ENCODE measurements at places on chromosomes 12 and 14.

DNA sequence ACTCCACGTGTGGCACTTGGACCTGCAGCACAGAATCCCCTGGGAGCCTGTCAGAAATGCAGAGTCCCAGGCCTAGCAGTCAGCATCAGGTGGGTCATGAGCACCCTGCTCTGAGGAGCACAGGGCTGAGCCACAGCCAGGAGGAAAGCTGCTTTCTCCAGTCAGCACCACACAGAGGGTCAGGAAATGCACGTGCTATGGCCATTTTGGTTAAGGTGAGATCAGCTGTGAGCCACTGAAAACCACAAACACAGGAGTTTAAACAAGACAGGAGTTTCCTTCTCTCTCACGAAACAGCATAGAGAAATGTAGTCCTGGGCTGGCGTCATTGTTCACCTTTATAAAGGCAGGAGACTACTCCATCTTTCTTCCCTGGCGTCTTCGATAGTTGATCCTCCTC lies 204.5 kb upstream of the SFSWAP start:
- no peak for DNase-seq

- no peak for DNase-seq
Measured at GRCh38 chr14:36424478-36425102, 95.4 kb downstream of the NKX2-1 start.

- DNase-seq = no peak
Measured at GRCh38 chr12:60191676-60192359, 596.0 kb downstream of the SLC16A7 start.

DNA sequence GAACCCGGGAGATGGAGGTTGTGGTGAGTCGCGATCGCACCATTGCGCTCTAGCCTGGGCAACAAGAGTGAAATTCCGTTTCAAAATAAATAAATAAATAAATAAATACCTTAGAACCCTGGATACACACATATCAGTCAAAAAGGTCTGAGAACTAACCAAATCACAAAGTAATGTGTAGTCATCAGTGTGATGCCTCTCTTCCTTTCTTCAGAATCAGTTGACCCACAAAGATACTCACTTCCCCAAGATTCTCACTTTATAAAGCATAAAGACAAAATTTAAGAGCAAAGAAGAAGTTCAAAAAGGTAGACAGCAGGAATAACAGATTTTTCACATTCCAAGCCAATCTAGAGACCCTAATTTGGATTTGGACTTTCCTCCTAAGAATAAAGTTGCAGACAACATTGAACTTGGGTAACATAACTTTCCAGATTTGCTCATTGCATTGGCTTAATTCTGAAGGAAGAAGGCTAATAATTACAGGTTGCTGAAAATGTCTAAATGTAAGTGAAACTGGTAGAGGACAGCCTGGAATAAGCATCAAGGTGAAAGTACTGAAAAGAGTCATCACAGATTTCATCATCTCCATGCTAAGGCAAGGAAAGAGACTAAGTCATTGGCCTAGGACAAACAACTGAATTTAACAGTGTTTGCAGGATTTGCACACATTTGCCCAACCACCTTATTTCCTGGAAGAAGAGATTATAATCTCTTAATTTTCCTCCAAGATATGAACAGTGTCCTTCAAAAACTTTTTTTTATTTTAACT lies 17.4 kb downstream of the TMED10 start:
- peak; percentile 13 for DNase-seq

DNA sequence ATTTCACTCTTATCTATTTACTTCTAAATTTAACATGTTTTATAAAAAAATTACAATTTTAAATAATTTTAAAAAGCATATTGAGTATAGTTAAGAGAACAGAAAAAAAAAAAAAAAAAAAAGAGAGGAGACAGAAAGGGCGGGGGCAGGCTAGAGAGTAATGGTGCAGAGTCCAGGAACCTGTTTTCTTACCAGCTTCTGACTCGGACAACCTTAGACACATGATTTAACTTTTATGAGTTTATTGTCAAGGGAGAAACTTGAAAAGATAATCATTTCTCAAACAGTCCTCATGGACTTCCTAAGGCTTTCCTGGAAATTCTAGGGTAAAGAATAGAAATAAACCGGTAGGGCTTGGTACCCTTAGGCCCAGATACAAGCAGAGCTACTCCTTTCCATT lies 84.3 kb downstream of the RPS6KA5 start:
- no peak for DNase-seq

DNA sequence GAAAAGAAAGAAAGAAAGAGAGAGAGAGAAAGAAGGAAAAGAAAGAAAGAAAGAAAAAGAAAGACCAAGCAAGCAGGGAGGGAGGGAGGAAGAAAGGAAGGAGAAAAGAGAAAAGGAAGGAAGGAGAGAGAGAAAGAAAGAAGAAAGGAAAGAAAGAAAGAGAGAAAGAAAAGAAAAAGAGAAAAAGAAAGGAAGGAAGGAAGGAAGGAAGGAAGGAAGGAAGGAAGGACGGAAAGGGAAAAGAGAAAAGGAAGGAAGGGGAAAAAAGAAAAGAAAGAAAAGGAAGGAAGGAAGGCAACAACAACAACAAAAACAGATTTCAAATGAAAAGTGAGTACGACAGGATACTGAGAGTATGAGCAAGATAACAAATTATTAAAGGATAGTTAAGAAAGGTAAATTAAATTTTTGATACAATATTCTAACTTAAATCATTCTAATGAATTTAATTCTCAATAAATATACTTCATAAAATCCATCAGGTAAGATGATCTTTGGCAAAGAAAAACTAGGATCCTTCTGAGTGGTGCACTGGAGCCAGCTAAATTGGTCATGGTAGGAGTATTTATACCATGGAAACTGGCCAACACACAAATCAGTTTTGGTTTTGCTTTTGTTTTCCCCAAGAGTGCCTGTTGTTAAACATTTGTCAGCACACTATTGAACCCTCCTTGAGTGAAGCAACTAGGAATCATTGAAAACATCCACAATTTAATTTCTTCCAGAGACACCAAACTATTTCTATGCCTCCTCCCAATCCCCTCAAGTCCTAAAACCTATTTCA lies 56.1 kb upstream of the DYRK2 start:
- no peak for DNase-seq

DNA sequence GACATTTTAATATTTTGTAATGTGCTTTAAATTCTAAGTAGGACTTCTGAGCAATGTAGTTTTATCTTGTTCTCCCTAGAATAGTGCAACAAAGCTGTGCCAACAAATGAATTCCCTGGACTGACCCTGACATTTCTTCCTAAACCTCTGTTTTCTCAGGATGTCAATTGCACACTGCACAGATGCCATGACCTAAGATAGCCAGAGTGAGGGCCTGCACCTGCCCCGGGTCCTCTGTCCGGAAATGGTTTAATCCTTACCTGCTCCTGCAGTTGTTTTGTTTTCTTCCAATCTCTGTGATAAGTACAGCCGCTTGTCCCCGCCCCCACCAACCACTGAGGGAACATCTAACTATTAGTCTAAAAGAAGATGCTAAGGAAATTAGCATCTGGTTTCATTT lies 831.5 kb downstream of the GALC start:
- no peak for DNase-seq

DNA sequence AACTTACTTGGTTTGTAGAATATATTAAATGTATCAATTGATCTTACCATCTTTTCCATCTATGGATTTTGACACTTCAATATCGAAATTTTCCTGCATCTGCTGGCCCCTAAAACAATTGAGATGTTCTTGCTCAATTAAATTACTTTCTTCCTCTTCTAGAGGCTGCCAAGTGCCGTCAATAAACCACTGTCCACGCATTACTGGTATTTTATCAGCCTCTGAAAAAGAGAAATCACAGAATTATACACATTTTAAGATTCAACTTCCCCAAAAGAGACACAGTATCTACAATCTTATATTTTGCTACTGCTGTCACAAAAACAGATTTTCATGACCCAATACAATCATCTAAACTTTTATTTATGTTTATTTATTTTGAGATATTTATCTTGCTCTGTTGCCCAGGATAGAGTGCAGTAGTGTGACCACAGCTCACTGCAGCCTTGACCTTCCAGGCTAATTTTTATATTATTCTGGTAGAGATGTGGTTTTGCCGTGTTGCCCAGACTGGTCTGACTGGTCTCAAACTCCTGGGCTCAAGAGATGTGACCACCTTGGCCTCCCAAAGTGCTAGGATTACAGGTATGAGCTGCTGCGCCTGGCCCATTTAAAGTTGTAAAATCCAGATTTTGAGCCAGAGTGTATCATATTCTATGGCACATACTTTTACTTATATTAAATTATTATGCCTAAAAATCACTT lies 49.3 kb downstream of the DDHD1 start:
- DNase-seq = no peak

- DNase-seq = no peak
Measured at GRCh38 chr14:101507836-101508150, 53.5 kb upstream of the DIO3 start.

DNA sequence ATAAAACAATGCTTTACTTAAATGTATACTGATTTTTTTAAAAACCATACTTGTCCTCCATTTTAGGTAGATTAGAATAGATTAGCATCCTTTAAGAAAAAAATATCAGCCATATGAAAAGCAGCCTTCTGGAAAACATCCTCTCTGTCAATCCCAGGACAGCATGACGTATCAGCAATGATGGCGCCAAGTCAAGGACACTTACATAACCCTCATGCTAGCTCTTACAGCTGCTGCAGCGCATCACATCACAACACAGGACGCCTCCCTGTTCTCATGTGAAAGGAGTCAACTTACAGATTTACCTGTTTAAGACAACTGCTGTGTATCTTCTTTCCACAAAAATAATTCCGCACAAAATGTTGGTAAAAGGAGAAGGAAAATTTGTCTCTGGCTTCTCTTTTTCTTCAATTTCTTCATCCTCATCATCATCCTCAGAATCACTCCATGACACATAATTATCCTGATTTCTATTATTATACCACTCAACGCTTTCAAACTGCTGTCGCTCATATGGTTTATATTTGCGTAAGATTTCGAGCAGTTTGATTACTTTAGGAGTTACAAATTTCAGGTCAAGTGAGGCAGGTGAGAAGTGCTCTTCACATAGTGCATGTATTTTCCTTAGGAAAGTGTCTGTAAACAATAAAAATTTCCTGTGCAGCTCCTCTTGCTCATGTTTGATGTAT lies 33.3 kb downstream of the DICER1 start:
- no peak for DNase-seq

- no peak for DNase-seq
Measured at GRCh38 chr14:44462381-44462780, 44.7 kb downstream of the FSCB start.

GRCh38 chr12:118472940-118473339 lies 96.6 kb downstream of the SUDS3 start:
- no peak for DNase-seq

DNA sequence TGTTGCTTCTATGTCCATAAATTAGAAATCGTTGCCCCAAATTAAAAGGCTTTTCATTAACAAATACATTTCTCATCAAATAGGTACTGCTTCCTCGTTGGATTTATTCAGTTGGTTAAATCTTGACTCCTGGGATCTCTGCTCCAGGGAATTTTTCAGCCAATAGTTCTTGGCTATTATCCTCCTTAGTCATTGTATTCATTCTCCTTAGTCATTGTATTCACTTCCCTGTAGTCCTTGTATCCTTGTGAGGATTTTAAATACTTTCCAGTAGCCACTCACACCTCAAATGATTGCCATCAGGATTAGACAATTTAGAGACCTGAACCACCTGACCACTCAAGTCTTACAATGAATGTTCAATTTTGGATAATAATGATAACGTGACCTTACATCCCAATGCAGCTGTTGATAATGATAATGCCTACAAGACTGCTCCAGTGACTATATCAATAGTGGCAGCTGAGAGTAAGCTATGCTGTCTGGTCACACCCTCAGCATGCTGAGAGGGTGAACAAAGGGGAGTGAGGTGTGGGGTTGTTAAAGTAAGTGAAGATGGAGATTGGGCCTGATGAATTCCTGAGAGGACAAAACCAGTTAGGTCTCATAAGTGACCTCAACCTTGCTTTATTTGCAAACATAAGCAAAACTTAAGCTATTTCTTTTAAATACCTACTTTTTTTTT lies 193.7 kb upstream of the RTL1 start:
- DNase-seq = no peak

DNA sequence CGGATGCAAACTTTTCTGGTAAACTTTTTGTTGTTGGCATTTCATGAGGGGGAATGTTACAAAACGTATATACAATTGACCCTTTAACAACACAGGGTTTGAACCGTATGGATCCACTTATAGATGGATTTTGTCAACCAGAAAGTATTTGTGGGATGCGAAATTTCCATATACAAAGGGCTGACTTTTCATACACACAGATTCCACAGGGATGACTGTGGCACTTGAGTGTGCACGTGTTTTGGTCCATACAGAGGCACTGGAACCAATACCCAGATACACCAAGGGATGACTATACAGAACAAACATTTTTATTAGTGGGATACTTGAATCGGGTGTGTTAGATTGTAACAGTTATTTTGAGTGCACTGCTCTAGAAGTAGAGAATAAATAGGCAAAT lies 29.8 kb upstream of the CCT2 start:
- DNase-seq = no peak

- no peak for DNase-seq
Measured at GRCh38 chr14:36222337-36222736, 45.8 kb upstream of the PTCSC3 start.

GRCh38 chr12:22038734-22039133 lies 7.3 kb upstream of the CMAS start:
- no peak for DNase-seq

DNA sequence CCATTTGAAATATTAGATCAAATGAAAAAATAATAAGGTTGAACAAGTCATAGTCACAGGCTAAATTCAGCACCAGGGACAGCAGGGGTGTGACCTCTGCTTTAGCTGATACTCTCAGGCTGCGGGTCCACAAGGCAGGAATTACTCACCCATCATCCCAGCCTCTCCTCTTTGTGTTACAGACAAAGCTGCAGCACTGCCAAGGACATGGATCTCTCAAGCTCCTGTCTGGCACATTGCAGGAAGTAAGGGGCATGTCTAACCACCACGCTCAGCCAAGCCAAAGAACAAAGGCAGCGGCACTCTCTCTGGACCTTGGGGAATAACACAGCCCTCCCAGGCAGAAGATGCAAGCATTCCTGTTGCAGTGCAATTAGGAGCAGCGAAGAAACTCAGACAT lies 783.8 kb downstream of the VRK1 start:
- DNase-seq = no peak

DNA sequence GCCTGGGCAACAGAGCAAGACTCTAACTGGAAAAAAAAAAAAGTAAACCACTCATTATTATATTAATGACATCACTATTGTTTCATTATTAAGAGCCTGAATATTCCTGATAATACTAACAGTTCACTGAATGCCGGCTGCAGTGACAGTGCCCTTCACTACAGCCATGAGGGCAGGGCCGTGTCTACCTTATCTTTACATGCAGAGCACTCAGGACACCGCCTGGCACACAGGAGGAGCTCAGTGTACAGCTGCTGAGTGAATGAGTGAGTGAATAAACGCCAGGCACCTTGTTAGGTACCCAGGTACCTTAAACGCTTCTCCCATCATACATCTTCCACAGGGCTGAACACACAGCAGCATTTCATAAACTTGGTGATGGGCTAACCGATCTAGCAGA lies 23.2 kb downstream of the ZFYVE1 start:
- no peak for DNase-seq

GRCh38 chr12:92469837-92470236 lies 233.0 kb upstream of the PLEKHG7 start:
- DNase-seq = peak; percentile 40

GRCh38 chr12:1881936-1882335 lies 36.5 kb downstream of the CACNA2D4 start:
- DNase-seq = no peak
